ENCODE measurements at places on chromosomes 12 and 14.

GRCh38 chr12:12560587-12561370, 1.9 kb downstream of the DUSP16 start:
- peak; percentile 81 for DNase-seq

DNA sequence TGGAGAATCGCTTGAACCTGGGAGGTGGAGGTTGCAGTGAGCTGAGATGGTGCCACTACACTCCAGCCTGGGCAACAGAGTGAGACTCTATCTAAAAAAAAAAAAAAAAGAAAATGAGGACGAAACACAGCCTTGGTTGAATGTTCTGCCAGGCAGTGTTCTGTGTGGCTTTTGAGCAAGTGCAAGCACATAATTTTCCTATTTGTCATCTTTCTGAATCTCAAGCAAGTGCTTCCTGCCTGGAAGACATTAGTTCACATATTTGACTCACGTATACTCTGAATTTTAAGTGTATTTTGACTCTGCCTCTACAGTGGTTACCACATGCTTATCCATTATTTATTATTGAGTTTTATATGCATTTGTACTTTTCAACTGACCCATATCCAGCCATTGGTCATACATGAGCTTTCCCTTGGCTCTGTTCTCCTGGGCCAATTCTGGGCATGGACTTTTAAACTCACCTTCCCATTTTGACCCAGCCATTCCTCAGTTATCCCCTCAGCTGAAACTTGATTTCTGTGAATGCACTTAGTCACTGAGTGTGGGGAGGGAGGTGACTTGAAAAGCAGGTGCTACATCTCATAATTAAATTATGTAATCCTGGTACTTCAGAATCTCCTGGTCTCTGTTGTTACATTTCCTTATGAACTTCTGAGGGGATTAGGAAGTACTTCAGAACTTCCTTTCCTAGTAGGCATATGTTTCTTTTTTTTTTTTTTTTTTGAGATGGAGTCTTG, 8.1 kb downstream of the OR10G2 start:
- DNase-seq, result no peak

- no peak for DNase-seq
Measured at GRCh38 chr14:35112641-35113040, 9.1 kb downstream of the PPP2R3C start.

DNA sequence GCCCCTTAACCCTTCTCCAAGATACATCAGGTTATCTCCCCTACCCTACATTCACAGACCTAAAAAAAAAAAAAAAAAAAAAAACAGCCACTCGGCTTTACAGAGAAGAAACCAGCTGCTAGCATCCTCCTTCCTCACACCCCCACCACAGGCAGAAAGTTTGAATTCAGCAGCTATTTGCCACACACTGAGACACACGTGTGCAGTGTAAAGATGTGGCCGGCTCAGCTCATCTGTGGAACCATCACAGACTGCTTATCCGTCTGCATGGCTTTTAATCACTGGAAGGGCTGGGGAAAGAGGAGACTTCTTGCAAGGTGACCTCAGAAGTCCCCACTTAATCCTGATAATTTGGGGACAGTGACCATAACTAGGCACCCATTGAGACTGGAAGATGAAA, 50.0 kb downstream of the VWF start:
- no peak for DNase-seq

DNA sequence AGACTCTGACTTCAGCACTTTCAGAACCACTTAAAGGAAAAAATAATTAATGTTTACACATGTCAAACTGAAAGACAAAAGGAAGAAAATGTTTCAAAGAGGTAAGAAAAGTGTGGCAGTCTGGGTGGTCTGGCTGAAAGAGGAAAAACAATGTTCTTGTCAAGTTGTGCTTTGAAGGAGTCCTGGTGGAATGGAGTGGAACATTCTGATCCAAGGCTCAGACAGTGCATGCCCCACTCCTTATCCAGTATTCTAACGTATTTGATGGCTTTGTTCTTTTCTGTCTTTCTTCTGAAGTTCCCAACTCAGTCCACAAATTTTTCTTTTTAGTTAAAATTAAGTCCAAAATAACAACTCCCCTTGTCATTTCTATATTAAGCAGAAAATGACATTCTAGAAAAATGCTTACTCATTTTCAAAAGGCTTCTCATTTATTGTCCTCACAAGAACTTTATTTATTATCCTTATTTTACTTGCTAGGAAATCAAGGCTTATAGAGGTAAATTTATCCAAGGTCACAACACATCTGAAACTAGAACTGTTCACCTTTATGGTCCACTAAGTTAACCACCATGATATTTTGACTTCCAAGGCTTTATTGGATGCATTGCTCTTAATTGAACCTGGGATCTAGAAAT, 121.7 kb upstream of the NAP1L1 start:
- no peak for DNase-seq

DNA sequence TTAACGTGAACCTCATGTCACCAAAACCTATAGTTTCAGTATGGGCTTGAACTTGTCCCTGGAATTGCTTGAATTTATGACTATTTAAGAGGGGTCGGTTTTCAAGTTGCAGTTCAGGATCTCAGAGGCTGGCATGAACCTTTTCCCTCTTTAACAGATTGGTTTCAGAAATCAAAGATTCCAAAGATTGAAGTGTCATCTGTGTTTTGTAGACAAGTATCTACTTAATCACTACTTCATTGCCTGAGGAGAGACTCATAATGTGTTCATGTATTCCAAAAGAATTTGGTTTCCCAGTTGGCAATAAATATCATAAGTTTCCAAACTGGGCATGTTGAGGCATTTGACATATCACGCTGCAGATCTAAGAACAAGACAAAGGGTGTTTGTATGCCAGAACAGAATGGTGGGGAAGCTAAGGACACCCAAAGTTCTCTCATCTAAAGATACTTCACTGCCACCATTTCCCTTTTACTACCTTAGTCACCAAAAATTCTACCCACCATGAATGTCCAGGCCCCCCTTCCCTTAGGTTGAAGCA, 199.5 kb downstream of the NUAK1 start:
- no peak for DNase-seq

DNA sequence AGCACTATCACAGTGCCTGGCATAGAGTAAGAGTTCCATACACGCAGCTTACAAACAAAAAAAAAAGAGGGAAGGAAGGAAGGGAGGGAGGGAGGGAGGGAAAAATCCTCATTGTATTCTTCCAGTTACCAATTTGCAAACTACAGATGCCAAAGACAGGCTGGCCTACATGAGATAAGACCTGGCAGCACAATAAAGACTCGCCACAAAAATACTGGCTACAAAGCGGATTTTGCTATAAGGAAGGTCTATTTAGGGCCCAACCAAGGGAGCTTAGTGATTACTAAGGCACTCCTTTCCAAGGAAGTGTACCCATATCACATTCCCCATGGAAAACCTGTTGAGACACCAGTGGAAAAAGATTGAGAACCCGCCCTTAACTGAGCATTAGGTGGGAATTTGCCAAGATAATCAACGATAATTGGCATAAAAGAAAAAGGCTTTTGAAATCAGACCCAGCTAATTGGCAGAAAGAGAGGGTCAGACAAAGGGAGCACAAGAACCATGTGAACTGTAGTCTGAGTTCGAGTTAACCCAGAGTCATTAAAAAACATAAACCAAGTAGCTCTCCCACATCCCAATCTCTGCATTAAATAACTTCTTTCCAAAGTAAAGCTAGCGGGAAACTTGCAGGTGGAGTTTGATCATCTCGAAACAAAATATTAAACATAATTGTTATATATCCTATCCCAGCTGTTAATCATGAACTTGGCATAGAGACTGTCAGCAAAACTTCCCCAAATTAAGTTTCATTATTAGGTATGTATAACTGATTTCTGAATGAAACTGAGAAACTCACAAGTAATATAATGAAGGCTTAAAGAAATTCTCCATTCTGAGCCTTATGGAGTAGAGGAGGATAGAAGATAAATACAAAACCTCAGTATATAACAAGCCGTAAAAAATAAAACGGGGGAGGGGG, 50.1 kb downstream of the PHLDA1 start:
- no peak for DNase-seq

GRCh38 chr14:92740440-92740839, 8.0 kb downstream of the LGMN start:
- no peak for DNase-seq

- DNase-seq, result no peak
Measured at GRCh38 chr14:79448960-79449359, 762.3 kb downstream of the DIO2 start.

DNA sequence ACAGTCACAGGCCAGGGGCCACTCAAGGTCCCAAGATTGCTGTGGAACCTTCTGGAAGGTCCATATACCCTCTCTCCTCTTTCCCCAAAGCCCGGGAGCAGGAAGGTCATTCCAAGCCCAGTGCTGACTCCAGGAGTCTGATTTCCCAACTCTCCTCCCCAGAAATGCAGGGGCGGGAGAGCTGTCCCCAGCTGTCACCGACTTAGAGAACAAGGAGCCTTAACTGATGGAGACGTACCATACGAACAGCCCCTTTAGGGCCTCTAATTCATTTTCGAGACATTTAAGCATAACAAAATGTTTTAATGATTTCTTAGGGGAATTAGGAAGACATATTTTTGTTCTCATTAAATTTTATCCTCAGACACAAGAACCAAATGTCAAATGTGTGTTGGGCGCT, 99.2 kb downstream of the PHETA1 start:
- no peak for DNase-seq

GRCh38 chr12:83690465-83690864, 1003.8 kb downstream of the TMTC2 start:
- DNase-seq, result no peak

DNA sequence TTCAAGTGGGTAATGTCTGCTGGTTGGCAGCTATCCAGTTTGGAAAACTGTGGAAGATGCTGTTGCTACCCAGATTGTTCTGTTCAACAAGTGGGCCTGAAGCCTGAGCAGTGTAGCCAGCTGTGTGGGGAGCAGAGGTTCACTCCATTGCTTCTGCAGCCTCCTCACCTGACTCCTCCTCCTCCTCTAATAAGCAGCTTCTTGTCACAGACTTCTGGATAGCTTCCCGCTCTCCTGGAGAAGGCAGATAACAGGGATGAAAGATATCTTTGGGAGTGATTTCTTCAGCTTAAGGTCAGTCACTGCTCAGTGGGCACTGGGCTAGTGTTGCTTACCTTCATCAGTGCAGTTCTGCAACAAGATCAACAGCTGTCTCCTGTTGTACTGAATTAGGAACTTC, 2.0 kb downstream of the POP5 start:
- no peak for DNase-seq

DNA sequence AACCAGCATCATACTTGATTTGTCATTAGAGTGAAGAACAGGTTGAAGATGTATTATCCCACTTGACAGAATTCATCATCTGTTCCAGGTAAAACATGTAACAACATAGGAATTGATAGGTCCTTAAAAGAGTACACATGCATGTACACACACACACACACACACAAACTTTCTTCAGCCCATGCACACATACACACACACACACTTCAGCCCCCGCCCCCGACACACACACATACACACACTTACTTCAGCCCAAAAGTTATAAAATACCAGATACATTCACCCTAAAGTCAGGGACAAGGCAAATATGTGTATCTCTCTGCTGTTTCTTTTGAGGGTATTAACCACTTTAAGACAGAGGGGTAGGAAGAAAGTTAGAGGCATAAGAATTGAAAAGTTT, 15.4 kb downstream of the CAND1 start:
- no peak for DNase-seq

- no peak for DNase-seq
Measured at GRCh38 chr12:98217257-98217656, 298.1 kb upstream of the TMPO start.

- no peak for DNase-seq
Measured at GRCh38 chr14:67420102-67420739, 8.3 kb upstream of the PLEK2 start.

DNA sequence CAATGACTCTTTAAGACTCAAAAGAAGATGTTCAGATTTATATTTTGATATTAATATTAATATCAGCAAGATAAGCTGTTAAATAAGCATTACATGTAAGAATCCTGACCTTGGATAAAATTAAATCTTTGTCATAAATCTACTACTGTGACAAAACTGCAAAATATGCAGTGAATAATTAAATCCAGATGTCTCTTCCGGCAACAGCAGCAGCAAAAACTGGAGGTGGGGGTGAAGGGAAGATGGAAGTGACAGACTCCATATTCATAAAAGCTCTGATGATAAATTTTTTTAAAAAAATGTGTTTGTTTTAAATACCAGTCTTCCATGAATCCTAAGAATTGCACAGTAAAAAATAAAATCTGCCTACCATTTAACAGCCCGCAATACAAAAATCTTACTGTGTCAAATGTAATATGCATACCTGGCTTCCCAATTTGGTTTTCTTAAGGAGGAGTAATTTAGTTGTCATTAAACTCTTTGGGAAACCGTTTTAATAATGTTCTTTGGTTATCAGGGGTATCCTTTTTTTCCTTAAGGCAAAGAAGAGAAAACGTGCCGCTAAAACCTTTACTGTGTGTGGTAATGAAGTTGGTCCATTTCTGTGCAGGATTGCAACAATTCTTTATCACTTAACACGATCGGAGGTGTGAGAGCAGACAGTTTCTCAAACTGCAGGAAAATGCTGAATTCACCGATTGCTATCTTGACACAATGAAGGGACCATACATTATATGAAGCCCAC, 478.2 kb downstream of the DIO2 start:
- DNase-seq, result no peak

GRCh38 chr12:47778881-47779280, 5.8 kb downstream of the SLC48A1 start:
- DNase-seq, result no peak

DNA sequence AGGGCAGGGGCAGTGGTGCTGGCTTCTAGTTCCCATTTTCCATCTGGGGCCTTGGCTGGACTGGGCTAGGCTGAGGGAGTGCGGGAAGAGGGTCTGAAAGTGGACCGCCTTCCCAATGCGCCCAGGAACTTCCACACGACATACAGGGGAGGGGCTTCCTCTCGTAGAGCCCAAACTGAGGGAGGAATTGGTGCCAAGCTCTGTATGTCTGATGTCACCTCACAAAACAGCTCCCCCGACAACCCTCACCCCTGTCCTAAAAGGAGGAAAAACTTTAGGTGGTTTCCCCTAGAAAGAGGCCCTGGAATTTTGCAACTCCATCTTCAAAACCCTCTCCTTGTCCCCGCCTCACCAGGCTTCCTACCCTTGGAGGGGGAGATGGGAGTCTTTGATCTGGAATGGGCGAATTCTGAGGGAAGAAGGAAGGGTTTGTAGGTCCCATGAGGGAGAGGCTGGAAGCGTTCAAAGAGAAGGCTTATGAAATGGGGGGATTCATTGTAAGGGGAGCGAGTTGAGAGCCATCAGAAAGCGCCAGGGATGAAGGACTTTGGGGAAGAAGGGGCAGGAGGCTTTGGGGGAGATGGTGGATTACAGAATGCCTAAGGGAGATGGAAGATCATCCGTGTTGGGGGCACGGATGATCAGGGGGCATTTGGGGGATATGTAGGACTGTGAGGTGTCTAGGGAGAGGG, 844 bp downstream of the GLTP start:
- DNase-seq, result no peak
